Progenitor cell of endocrine pancreas (in vitro differentiated cells): ENCODE measurements at places on chromosomes 5 and 9. TPM values are rescaled to one million over a fixed set of nuclear protein-coding genes. Genes with fewer than 3 reads are reported as not detected.
A peak's percentile ranks its signal among the peaks of the same experiment; 100 is the strongest.

DNA sequence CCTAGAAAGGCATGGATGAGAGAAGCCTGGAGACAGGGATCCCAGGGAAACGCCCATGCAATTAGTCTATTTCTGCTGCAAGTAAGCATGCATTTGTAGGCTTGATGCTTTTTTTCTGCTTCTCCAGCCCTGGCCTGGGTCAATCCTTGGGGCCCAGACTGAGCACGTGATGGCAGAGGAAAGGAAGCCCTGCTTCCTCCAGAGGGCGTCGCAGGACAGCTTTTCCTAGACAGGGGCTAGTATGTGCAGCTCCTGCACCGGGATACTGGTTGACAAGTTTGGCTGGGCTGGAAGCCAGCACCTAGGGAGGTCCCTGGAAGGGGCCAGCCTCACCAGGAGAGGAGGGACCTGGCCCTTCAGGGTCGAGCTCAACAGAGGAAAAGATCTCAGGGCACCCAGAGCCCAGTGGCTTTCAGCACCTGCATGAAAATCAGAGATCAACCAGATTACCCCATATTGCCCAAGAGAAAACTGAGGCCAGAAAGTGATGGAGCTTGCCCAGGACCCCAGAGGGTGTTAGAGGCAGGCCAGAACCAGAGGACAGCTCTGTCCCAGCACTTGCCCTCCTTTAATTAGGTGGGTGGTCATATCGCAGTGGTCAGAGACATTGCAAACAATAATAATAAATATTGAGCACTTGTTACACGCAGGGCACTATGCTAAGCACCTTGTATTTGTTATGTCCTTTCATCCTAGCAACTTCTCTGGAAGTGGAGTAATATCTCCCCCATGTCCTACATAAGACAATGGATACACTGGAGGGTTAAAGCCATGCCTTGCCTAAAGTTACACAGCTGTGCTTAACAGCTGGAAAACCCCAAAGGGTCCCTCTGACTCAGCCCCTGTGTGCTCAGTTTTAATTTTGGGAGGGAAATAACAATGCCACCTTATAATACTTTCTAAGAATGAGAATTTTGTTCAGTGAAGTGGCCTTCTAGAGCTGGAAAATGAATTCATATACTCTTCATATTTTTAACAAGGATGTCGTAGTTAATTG, 67.1 kb downstream of the KLF4 start:
- peak; percentile 53 for DNase-seq

The TAL2 gene
- total RNA-seq, result 0.82 and 2.2 TPM in 2 replicates

The CDH10 gene
- total RNA-seq, result 11.0 and 11.5 TPM in 2 replicates

GRCh38 chr9:34777666-34778065, 67.7 kb upstream of the CCL21 start:
- DNase-seq, result no peak

DNA sequence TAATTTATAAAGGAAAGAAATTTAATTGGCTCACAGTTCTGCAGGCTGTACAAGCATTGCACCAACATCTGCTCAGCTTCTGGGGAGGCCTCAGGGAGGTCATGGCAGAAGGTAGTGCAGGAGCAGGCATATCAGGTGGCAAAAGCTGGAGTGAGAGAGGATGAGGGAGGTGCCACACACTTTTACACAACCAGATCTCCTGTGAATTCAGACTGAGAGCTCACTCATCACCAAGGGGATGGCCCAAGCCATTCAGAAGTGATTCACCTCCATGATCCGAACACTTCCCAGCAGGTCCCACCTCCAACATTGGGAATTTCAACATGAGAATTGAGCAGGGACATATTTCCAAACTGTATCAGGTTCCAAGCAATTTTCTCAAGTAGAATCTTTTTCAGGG, 84.7 kb upstream of the BRINP1 start:
- DNase-seq, result no peak

DNA sequence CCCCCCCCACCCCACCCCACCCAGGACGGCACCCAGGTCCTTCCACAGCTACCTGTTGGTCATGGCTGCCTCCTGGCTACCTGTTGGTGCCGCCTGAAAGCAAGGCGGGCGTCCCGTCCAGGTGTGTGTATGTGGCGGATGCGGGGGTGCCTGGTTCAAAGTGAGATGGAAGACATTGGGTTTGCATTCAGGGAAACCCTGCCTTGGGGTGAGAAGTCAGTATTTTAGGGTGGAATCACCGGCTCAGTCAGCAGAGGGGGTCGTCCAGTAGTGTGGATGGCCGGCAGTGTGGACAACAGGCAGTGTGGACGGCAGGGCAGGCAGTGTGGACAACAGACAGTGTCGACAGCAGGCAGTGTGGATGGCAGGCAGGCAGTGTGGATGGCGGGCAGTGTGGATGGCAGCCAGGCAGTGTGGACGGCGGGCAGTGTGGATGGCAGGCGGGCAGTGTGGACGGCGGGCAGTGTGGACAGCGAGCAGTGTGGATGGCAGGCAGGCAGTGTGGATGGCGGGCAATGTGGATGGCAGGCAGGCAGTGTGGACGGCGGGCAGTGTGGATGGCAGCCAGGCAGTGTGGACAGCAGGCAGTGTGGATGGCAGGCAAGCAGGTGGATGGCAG, 28.0 kb downstream of the NKD2 start:
- DNase-seq, result no peak

The FSD1L gene
- 27.6 and 29.5 TPM in 2 replicates for total RNA-seq

DNA sequence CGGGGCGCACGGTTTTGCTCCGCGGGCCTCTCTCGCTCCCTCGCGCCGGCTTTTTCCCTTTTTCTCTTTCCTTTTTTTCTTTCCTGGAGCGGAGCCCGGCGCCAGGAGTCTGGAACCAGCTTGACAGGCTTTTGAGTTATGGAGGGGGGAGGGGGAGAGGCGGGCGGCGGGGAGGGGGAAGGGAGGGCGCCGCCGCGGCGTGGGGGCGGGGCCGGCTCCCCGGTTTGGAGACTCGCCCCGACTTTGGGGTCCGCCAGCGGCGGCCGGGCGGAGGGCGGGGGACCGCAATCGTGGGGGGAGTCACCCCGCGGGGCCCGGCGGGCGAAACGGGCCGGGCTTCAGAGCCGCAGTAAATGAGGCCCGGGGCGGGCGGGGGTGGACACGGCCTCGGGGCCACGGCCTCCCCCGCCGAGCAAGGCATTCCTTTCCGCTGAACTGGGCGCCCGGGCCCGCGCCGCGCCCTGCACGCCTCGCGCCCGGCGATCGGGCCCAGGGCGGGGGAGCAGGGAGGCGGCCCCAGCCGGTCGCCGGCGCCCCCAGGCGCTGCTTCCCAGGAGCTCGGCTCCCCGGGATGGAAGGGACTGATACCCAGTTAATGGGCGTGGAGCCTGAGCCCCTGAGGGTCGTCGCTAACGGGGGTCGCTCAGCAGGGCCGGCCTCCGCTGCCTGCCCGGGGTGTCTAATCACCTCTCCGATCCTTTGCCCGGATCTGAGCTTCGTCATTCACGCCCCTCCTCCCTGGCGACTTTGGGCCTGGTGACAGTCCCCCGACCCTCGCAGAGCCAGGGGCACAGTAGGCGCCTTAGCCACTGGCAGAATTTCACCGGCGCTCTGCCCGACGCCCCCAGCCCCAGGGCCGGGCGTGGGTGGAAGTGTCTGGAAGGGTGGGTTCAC, 138.1 kb downstream of the C9orf50 start:
- peak; percentile 46 for DNase-seq

DNA sequence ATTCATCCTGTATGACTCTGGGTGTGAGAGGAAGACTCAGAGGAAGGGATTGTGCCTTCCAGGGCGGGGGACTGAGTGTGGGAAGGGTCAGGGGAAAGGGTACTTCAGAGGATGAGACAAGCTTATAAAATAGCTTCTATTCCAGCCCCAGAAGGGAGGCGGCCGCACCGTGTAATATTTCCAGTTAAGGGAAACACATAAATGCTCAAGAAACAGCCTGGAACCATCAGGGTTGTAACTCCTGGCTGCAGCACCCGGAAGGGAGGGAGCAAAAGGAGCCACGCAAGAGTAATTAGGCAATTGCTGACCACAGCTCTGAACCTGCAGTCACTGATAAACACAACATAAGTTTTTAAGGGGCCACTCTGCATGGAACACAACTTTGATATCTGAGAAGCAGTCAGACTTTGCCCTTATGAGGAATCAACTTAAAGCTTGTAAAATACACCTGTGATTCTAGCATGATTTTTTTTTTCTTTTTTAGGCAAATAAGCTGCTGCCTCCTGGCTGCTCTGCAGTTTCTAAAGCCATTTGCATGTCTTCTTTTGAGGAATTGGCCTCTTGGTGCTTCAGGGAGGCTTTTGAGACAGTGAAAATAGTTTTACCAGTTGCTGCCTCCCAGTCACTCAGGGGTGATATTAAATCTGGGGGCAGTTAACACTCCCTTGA, 382.7 kb downstream of the ENC1 start:
- DNase-seq, result no peak

DNA sequence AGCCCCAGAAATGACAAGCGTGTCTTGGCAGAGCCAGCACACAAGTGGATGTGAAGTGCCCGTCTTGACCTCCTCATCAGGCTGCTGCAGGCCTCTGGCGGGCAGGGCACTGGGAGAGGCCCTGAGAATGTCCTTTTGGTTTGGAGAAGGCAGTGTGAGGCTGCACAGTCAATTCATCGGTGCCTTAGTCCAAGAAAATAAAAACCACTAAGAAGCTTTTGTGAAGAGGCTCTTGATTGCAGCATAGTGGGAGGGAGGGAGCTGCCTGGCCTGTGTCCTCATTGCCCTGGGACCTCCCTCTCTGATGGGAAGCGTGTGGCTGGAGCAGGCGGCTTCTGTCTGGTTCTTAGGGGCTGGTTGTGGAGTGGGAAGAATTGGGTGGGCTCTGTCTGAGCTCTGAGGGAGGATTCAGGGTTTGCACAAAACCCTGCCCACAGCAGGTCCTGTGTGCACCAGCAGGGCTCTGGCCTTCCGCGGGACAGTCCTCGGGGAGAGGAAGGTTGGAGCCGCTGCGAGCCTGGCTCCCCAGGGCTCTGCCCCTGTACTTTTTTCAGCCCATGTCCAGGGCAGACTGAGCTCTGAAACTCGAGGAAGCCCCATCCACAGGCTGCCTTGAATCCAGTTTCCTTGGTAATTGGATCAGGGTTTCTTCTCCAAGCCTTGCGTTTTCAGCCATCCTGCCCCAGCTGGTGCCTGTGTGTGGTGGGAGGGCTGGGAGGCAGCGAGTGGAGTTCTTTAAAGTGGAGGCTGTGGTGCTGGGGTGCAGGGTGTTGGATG, 1.1 kb downstream of the HRCT1 start:
- no peak for DNase-seq

DNA sequence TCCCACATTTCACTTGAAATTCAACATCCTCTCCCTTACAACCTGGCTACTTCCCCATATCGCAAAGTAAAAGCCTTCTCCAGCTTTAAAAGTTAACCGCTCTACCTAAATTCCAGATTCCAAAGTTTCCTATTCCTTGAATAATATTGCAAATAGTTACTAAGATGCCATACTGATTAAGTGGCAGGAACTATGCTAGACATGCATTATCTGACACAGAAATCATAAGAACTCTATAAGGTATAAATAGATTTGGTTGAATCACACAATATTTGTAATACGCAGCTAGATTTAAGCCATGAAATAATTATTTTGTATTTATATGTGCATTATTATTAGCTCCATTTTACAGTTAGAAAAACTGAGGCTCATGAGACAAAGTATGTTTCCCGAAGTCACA, 92.8 kb downstream of the NFIB start:
- DNase-seq, result no peak

DNA sequence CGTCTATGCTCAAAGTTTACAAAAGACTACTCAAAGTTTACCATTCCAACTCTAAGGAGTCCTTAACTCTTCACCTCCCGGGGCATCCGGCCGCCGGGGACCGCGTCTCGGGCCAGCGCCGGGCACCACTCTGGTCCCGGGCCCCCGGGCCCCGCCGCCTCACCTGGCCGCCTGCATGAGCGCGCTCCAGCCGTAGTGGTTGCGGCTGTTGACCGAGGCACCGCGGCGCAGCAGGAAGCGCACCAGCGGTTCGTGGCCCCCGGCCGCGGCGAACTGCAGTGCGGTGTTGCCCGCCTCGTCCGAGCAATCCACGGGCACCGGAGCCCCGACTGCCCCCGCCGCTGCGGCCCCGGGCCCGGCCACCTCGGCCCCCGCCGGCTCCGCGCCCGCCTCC, 388 bp downstream of the ANKS6 start:
- peak; percentile 31 for DNase-seq

The RNF183 gene
- total RNA-seq, result 0.26 and 0.44 TPM in 2 replicates

DNA sequence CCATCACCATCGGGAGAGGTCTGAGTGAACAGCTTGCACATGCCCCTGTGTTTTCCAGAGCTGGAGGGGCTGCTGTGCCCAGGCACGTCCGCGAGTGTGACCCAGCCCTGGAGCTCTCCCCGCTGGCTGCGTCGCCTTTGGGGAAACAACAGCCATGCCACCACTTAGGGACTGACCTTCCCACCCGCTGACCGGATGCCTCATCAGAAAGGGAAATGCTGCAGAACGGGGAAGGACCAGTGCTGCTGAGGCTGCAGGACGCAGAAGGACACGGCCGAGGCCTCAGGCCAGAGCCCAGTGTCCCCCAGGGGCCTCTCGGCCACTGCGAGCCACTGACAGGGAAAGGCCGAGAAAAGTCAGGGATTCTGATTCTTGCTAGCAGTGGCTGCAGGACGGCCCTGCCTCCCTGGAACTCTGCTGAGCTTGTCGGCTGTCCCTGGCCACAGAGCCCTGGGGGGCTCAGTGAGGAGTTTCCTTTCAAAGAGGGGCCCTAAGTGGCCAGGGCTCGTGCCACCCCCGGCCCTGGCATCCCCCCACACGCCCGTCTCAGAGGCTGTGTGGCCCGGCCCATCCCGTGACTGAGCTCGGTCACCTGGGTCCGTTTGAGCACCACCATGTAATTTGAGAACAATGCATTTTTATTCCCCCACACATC, 130.8 kb downstream of the ZNF354C start:
- no peak for DNase-seq

DNA sequence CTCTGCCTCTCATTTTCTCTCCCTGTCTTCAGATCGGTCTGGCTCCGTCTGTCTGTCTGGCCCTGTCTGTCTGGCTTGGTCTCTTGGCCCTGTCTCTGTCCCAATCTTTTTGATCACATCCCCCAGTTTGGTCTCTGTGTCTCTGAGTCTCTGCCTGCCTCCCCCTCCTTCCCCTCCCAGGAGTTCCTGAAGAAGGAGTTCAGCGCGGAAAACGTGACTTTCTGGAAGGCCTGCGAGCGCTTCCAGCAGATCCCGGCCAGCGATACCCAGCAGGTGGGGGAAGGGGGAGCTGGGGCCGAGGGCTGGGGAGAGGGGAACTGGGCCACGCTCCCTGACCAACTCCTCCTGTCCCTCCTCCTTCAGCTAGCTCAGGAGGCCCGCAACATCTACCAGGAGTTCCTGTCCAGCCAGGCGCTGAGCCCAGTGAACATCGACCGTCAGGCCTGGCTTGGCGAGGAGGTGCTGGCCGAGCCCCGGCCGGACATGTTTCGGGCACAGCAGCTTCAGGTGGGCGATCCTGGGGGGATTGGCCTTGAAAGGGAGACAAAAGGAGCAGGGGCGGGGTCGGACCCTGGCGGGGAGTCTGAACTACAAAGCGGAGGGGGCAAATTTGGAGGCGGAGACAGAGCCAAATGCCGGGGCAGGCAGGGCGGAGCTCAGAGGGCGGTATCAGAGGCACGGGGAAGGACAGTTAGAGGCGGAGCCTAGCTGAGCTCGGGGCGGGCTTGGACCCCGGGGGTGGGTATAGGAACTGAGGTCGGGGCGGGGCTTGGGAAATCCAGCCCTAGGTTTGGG, 9.0 kb downstream of the RGS14 start:
- DNase-seq, result peak; percentile 79

The C9orf153 gene
- 0.69 TPM in 1 of 2 replicates, not detected in the other for total RNA-seq
